ENCODE measurements at places on chromosomes 12 and 14.

- DNase-seq: no peak
These were observed 18.2 kb upstream of the CERS5 start for GRCh38 chr12:50185301-50185895.

GRCh38 chr14:69672356-69672755 lies 61.0 kb downstream of the SUSD6 start:
- no peak for DNase-seq

DNA sequence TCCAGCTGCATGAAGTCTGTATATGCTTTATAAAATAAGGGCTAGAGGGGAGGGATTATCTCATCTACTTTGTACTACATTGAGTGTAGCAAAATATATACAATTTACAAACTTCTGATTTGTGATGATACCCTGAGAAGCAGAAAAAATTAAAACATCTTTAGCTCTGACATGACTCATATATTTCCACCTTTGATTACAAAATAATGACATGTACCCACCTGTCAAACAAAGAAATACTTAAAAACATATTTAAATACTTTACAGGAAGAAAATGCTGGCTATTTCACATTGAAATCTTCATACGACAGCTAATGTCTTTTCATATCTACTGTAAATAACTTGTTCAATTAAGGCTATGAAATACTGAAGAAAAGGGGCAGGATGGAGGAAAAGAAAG lies 3.3 kb downstream of the GPR135 start:
- no peak for DNase-seq

- DNase-seq: no peak
These were observed 36.8 kb downstream of the SH2B3 start for GRCh38 chr12:111442301-111443045.

DNA sequence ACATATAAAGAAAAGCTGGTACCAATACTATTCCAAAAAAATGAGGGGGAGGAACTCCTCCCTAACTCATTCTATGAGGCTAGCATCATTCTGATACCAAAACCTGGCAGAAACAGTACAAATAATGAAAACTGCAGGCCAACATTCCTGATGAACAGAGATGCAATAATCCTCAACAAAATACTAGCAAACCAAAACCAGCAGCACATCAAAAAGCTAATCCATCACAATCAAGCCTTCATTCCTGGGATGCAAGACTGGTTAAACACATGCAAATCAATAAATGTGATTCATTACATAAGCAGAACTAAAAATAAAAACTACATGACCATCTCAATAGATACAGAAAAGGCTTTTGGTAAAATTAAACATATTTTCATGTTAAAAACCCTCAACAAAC lies 281.3 kb downstream of the KCNH5 start:
- DNase-seq: no peak

DNA sequence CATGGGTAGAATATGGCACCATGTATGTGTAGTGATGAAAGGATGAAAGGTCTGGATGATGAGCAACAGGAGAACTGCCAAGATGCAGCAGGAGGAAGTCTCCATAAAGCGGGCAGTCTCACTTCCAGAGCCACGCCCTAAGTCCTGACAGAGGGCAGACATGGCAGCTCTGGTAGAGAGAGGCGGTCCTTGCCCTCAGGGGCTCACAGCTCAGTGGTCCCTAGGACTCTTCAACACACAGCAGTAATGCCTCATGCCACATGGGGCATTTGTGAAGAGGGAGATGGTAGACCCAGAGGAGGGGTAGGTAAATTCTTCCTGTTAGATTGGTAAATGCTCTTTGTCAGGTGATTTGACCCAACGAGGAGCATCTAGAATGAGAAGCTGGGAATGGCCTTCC lies 1088.4 kb downstream of the BCL11B start:
- no peak for DNase-seq

DNA sequence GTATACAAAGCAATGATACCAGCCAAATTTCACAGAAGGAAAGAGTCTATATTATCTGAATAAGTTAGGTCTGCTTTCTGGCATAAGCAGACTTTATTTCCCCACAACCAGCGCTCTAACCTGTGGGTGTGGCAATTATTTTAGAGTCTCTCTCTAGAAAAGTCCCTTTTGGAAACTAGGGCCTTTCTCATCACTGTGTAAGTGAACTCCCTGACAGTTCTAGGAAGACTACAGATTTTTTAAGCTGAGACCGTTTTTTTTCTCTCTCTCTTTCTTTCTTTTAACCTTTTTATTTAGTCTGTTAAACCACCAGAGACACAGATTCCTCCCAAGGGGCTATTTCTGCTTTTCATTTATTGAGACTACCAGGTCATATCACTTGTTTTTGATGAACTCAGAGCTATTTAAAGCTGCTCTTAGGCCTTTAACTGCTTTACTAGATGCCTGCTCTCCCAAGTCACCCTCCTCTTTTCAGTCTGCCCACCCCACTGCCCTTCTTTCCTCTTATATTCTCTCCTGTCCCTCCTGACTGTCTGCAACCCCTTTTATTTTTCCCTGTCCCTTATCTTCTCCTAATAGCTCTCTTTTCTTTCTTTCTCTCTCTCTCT lies 69.2 kb upstream of the ARHGAP5 start:
- DNase-seq: no peak

DNA sequence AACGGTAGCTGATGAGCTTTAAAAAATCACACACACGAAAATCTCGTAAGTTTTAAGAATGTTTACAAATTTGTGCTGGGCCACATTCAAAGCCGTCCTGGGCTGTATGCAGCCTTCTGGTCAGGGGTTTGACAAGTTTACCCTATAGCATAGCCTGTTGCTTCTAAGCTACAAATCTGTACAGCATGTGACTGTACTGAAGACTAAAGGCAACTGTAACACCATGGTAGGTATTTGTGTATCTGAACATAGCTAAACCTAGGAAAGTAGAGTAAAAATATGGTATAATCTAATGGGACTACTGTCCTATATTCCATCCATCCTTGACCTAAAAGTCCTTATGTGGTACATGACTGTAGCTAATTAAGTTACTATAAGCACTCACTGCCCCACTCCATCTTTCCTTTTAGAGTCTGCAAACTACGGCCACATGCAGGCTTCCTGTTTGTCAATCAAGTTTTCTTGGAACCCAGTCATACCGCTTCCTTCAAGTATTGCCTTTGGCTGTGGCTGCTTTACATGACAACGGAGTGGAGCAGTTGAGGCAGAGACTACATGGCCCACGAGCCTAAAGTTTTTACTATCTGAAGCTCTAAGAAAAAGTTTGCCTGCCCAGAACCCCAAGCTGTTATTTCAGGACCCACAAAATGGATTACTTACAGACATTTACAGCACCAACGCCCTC lies 18.5 kb downstream of the KRT7 start:
- DNase-seq: no peak

DNA sequence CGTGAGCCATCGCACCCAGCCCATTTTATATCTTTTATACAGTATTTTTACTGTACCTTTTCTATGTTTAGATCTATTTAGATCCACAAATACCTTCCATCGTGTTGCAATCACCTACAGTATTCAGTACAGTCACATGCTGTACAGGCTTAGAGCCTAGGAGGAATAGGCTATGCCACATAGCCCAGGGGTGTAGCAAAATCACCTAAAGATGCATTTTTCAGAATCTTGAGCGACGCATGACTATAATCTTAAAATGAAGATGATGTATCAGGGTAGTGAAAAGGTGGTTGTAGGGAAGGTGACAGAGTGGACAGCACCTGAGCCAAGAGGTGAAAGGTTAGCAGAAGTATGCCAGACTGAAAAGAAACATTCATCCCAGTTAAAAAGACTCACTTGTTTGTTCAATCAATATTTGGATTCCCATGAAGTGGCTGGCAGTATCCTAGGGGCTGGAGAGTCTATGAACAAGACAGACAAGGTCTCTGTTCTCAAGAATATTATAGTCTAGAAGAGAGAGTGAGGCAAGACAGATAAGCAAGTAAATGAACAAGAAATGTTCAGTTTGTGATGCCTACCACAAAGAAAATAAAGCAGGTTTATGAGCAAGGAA lies 3.6 kb downstream of the SPRING1 start:
- no peak for DNase-seq

GRCh38 chr12:30361145-30361544 lies 334.5 kb downstream of the IPO8 start:
- DNase-seq: no peak
